GM23248 (cell line): ENCODE measurements at places on chromosomes 5 and 9. TPM values are rescaled to one million over a fixed set of nuclear protein-coding genes. Genes with fewer than 3 reads are reported as not detected.

Gene SMIM32
- not detected in 2 replicates for total RNA-seq

Gene SPTAN1
- total RNA-seq, result 275 and 287 TPM in 2 replicates

Gene SLC30A5
- total RNA-seq, result 66.8 and 69.6 TPM in 2 replicates

Gene PPP3R2
- not detected in 2 replicates for total RNA-seq

Gene RASGRF2
- total RNA-seq, result not detected in 2 replicates

Gene SPATA31A3
- not detected in 2 replicates for total RNA-seq

Gene UGT3A1
- not detected in 2 replicates for total RNA-seq

Gene ANKRD31
- total RNA-seq, result not detected in 2 replicates

Gene HTR4
- not detected in 2 replicates for total RNA-seq
